ENCODE measurements at places on chromosomes 2 and 18.

- DNase-seq = no peak
Observed at GRCh38 chr2:64298161-64298560, 153.9 kb upstream of the PELI1 start.

- no peak for DNase-seq
Observed at GRCh38 chr2:10778724-10779115, 33.9 kb downstream of the PDIA6 start.

DNA sequence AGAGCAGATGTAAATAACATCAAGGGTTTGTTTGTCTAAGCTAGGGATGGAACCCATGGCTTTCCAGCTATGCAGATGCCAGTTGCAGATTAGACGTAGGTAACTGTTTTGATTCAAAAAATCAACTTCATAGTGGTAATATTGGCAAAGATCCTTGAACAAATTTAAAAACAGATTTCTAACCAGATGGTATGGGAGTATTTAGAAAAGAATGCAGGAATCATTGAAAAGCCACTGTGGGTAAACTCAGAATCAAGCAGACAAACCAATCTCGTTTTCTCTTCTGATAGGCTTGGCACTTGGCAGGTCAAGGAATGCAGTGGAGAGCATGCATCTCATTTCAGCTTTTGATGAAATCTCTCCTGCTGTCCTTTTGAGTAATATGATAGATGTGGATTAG is 377.5 kb downstream of the CLIP4 start:
- no peak for DNase-seq

DNA sequence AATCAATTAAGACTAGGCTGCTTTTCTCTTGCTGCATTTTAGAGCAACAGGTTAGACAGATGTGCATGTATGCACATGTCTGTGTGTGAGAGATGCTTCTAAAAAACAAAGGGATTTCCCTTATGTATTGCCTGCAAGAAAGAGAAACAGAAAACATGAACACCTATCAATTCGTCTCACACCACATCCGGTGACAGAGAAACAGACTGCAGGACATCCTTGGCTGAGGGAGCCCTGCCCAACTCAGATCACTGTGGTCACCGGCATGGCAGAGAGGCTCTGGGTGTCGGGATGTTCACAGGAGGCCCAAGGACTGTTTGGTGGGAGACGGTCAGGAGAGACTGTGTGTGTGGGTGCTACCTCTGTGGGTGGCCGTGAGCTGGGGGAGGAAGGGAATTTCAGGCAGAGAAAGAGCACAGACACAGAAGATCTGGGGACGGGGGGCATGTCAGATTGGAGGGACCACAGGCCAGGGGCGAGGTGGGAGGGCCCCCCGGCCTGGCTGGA is 24.9 kb downstream of the FHL2 start:
- no peak for DNase-seq

GRCh38 chr2:86229221-86229620 is 30.0 kb downstream of the MRPL35 start:
- no peak for DNase-seq

GRCh38 chr18:8011906-8012305 is 444.8 kb downstream of the PTPRM start:
- no peak for DNase-seq

DNA sequence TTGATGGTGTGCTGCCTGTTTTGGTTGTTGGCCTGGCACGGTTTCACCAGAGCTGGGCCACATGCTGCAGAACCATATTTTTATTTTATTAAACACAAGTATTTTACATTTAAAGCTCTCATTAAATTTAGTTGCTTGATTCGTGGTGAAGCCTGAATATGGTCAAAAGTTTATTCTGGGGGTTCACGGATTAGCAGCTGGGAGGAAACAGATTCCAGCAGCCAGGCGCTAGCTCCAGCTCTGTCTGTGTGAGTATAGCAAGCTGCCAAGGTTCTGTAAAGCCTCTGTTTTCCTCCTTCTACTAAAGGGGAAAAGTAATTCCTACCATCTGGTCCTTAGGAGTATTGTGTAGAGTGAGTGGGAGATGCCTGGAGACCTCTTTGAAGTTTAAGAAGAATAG is 22.5 kb downstream of the GATA6 start:
- DNase-seq = no peak

DNA sequence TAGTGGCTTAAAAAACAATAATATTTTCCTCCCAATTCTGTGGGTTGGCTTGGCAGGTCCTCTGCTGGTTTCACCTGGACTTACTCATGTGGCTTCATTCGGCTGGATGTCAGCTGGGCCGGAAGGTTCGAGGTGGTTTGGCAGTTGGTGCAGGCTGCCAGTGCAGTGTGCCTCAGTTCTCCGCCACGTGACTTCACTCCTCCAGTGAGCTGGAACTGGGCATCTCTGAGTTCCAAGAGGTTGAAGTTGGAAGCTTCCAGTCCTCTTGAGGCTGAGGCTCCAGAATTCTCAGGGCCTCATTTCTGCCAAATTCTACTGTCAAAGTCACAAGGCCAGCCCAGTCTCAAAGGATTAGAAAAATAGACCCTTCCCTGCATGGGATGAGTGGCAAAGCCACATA is 83.4 kb upstream of the B3GNT7 start:
- no peak for DNase-seq

GRCh38 chr2:122451040-122451439 is 695.6 kb downstream of the TSN start:
- DNase-seq = no peak

- DNase-seq = no peak
Observed at GRCh38 chr18:68447286-68447685, 267.6 kb downstream of the TMX3 start.

DNA sequence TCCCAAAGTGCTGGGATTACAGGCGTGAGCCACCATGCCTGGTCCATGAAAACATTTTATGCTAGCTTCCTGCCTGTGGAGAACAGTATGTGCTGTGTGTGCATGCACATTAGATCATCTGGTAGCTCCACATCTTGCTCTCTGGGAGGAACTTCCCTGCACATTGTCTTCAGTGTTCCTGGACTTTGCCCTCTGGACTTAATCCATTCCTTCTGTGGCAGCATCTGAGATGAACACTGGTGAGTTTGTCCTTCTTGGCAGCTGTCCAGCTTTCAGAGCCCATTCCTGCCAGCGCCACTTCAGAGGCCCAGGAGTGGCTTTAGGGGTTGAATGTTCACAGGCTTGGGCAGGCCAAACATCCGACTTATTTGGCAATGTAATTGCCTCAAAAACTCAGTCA is 65.2 kb downstream of the POU3F3 start:
- DNase-seq = no peak

GRCh38 chr2:127079358-127079920 is 27.5 kb downstream of the BIN1 start:
- no peak for DNase-seq

- no peak for DNase-seq
Observed at GRCh38 chr18:2171840-2172625, 399.3 kb downstream of the METTL4 start.

Measured in head of caudate nucleus (tissue), 42 donors.